ENCODE measurements at places on chromosomes 4 and X. TPM values are rescaled to one million over a fixed set of nuclear protein-coding genes. Genes with fewer than 3 reads are reported as not detected.
A peak's percentile ranks its signal among the peaks of the same experiment; 100 is the strongest.

Gene CENPI
- total RNA-seq, result 0.26 TPM

Gene SSX4
- total RNA-seq, result not detected

Gene SHROOM2
- 9.9 TPM for total RNA-seq

Gene PPP2R2C
- 0.66 TPM for total RNA-seq

Gene INTS6L
- 4.7 TPM for total RNA-seq

Gene ARSD
- total RNA-seq, result 57.1 TPM

Gene SPANXD
- total RNA-seq, result not detected

Gene DCAF4L1
- total RNA-seq, result 0.33 TPM

- no peaks in the 10 kb centered on the region for H3K27me3 ChIP-seq
- DNase-seq, result no peak
- H3K27ac ChIP-seq, result no peak overlapping the region
- H3K4me3 ChIP-seq, result no peak overlapping the region
- no peaks in the 10 kb centered on the region for H3K4me1 ChIP-seq
- no peaks in the 10 kb centered on the region for H3K36me3 ChIP-seq
These were observed 16.0 kb downstream of the GSPT2 start for GRCh38 chrX:51759055-51759839.

GRCh38 chr4:108774809-108775530 lies 12.1 kb upstream of the ETNPPL start:
- H3K36me3 ChIP-seq, result no peaks in the 10 kb centered on the region
- peak; percentile 86 for DNase-seq
- H3K27me3 ChIP-seq, result no peaks in the 10 kb centered on the region
- peak overlapping the region; percentile 39 for H3K27ac ChIP-seq
- peaks cover 8% of the 10 kb centered on the region for H3K4me1 ChIP-seq

GRCh38 chrX:34893741-34894140 lies 48.9 kb upstream of the FAM47B start:
- no peak overlapping the region for H3K4me3 ChIP-seq
- H3K27ac ChIP-seq, result no peak overlapping the region
- H3K36me3 ChIP-seq, result no peaks in the 10 kb centered on the region

GRCh38 chr4:184215709-184216328 lies 1.9 kb downstream of the ENPP6 start:
- no peak overlapping the region for H3K27ac ChIP-seq
- no peak for DNase-seq
- no peaks in the 10 kb centered on the region for H3K36me3 ChIP-seq
- H3K4me1 ChIP-seq, result no peaks in the 10 kb centered on the region
- H3K4me3 ChIP-seq, result no peak overlapping the region

- no peaks in the 10 kb centered on the region for H3K27me3 ChIP-seq
- H3K4me3 ChIP-seq, result no peak overlapping the region
- H3K36me3 ChIP-seq, result no peaks in the 10 kb centered on the region
- H3K27ac ChIP-seq, result no peak overlapping the region
These were observed 168.3 kb downstream of the TMA16 start for GRCh38 chr4:163662768-163663167.

DNA sequence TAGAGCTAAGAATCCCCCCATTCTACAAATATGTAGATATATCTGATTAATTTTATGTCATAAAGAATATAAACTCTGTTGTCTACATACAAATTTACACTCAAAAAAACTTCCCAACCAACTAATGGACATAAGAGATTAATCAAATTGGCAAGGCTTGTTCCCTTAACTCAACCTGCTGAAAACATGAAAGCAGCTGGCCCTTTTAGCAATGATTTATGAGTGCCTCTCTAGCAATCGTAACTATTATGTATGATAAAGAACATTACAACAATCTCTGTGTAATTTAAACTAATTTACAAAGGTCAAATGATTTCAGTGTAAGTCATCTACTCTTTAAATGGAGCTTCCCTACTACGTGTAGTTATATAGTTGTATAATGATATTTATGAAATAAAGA lies 83.1 kb upstream of the FTHL17 start:
- H3K4me1 ChIP-seq, result no peaks in the 10 kb centered on the region
- DNase-seq, result no peak
- H3K27ac ChIP-seq, result no peak overlapping the region
- no peaks in the 10 kb centered on the region for H3K36me3 ChIP-seq
- H3K4me3 ChIP-seq, result no peak overlapping the region

DNA sequence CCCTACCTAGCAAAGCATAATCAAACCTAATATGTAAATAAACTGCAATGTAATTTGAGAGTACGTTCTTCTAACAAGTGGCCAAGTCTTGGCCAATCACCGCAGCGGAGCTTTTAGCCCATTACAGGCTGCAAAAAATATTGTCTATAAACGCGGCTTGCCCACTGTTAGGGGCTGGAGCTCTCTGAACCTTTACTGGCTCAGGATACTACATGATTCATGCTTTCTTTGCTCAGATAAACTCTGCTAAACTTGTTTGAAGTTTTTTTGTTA lies 990 bp upstream of the HADH start:
- peaks cover 41% of the 10 kb centered on the region for H3K4me1 ChIP-seq
- H3K27ac ChIP-seq, result no peak overlapping the region
- no peaks in the 10 kb centered on the region for H3K27me3 ChIP-seq
- no peak overlapping the region for H3K4me3 ChIP-seq
- no peaks in the 10 kb centered on the region for H3K36me3 ChIP-seq

GRCh38 chr4:185039508-185040273 lies 21.4 kb downstream of the HELT start:
- DNase-seq, result peak; percentile 52
- H3K4me1 ChIP-seq, result peaks cover 6% of the 10 kb centered on the region
- H3K27me3 ChIP-seq, result no peaks in the 10 kb centered on the region
- H3K27ac ChIP-seq, result no peak overlapping the region
- H3K4me3 ChIP-seq, result no peak overlapping the region
- no peaks in the 10 kb centered on the region for H3K36me3 ChIP-seq

- no peaks in the 10 kb centered on the region for H3K27me3 ChIP-seq
- H3K36me3 ChIP-seq, result no peaks in the 10 kb centered on the region
- no peak overlapping the region for H3K4me3 ChIP-seq
These were observed 130.1 kb downstream of the MGST2 start for GRCh38 chr4:139795527-139796314.

DNA sequence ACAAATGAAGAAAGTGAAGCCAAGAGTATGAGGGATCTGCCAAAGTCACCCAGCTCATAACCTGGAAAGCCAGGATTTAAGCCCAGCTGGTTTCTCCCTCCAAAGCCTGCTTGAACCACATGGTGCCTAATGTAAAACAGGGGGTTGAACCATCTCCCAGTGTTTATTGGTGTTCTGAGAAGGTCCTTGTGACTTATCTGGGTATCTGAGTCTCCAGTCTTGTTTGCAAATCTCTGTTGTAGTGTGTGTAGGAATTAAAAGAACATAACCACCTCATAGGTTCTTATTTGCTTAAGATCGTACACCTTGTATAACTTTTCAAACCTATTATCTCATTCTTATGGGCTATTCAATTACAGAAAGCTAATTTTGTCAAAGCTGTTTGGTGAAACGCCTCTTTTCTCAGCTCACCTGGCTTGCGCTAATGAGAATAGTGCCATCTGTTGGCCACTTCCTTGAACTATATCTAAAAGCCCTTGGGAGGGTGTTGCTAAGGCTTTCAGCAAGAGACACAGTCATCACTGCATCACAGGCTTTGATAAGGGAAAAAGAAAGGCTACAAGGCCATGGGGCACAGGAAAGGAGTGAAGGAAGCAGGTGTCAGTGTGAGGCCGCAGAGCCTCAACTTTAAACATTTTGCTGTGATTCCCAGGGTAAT lies 34.0 kb downstream of the ETDB start:
- H3K27ac ChIP-seq, result no peak overlapping the region
- H3K4me1 ChIP-seq, result no peaks in the 10 kb centered on the region
- peak; percentile 59 for DNase-seq
- no peaks in the 10 kb centered on the region for H3K27me3 ChIP-seq
- no peaks in the 10 kb centered on the region for H3K36me3 ChIP-seq

DNA sequence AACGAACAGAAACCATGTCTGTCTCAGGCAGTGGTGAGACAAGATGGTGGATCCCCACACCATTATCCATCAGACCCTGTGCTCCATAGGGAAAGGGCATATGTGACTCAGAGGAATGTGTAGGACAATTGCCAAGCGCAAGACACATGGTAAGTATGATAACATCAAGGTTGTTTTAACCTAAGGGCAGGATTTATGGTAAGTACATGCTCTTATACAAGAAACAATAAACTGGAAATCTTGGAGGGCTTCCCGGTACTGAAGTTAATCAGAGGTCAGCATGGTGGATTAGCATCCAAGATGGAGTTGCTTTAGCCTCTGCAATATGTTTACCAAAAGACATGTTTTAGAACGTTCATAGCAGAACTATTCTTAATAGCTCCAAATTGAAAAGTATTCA lies 355.0 kb downstream of the PPP1R2C start:
- H3K4me1 ChIP-seq, result no peaks in the 10 kb centered on the region
- DNase-seq, result no peak
- no peak overlapping the region for H3K4me3 ChIP-seq
- H3K36me3 ChIP-seq, result no peaks in the 10 kb centered on the region
- H3K27me3 ChIP-seq, result no peaks in the 10 kb centered on the region

GRCh38 chr4:182922501-182923284 lies 5.5 kb upstream of the DCTD start:
- peaks cover 23% of the 10 kb centered on the region for H3K4me1 ChIP-seq
- H3K27ac ChIP-seq, result peak overlapping the region; percentile 29
- no peak overlapping the region for H3K4me3 ChIP-seq
- H3K36me3 ChIP-seq, result no peaks in the 10 kb centered on the region
- DNase-seq, result peak; percentile 65

GRCh38 chr4:7417639-7418038 lies 17.1 kb downstream of the PSAPL1 start:
- DNase-seq, result peak; percentile 0
- no peaks in the 10 kb centered on the region for H3K4me1 ChIP-seq
- H3K27me3 ChIP-seq, result no peaks in the 10 kb centered on the region
- no peak overlapping the region for H3K27ac ChIP-seq

GRCh38 chr4:1842993-1843448 lies 12.9 kb downstream of the LETM1 start:
- H3K27me3 ChIP-seq, result no peaks in the 10 kb centered on the region
- H3K4me1 ChIP-seq, result no peaks in the 10 kb centered on the region
- H3K36me3 ChIP-seq, result peaks cover 24% of the 10 kb centered on the region

- H3K4me1 ChIP-seq, result no peaks in the 10 kb centered on the region
- no peak overlapping the region for H3K27ac ChIP-seq
- H3K36me3 ChIP-seq, result no peaks in the 10 kb centered on the region
- DNase-seq, result no peak
These were observed 177.1 kb upstream of the CENPE start for GRCh38 chr4:103375278-103375677.

DNA sequence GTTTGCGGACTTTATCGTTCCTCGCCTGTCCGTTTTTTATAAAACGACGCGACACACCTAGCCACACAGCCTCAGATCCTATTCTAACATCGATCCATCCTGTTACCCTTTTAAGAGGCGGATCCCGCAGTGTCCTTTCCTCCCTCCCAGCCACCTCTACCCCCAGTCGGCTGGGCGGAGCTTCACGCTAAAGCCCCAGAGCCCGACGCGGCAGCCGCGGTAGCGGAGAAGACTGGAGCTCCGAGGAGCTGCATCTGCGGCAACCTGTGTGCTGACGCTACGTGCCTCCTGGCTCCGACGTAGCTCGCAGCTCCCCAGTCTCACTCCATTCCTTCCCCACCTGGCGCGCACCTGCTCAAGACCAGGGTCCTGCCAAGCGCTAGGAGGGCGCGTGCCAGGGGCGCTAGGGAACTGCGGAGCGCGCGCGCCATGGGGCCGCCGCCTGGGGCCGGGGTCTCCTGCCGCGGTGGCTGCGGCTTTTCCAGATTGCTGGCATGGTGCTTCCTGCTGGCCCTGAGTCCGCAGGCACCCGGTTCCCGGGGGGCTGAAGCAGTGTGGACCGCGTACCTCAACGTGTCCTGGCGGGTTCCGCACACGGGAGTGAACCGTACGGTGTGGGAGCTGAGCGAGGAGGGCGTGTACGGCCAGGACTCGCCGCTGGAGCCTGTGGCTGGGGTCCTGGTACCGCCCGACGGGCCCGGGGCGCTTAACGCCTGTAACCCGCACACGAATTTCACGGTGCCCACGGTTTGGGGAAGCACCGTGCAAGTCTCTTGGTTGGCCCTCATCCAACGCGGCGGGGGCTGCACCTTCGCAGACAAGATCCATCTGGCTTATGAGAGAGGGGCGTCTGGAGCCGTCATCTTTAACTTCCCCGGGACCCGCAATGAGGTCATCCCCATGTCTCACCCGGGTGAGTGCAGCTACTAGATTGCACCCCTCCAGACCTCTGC lies at the start of gene RNF128:
Gene RNF128, plus strand, starts transcription at position 217 of the 953 bp plus-strand sequence. Its CDS starts 213 bp downstream, at position 430.
- H3K27ac ChIP-seq, result peak within 1 kb of the TSS; percentile 86
- DNase-seq, result peak; percentile 83
- H3K4me3 ChIP-seq, result peak within 1 kb of the TSS; percentile 23

DNA sequence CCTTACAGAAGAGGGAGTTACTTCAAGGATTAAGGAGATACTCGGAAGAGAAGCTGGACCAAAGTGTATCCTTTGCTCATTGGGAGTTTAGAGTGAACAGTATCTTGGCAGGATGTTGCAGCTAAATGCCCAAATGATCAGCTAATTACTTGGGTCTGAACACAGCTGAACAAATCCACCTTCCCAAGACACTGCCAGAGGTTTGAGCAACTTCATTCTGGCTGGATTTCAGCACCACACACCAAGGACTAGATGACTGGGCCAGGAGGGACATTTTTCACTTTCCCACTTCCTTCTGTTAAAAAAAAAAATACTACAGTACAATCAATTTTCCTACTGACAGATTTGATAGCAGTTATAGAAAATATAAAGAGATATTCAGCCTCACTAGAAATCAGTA lies 324.6 kb downstream of the MID1IP1 start:
- no peak overlapping the region for H3K27ac ChIP-seq
- H3K4me3 ChIP-seq, result no peak overlapping the region
- H3K36me3 ChIP-seq, result no peaks in the 10 kb centered on the region
- H3K4me1 ChIP-seq, result peaks cover 16% of the 10 kb centered on the region

- peak; percentile 35 for DNase-seq
- H3K4me1 ChIP-seq, result peaks cover 37% of the 10 kb centered on the region
- no peaks in the 10 kb centered on the region for H3K36me3 ChIP-seq
- peak overlapping the region; percentile 46 for H3K27ac ChIP-seq
- peak overlapping the region; percentile 94 for H3K4me3 ChIP-seq
These were observed 2.3 kb downstream of the PGRMC2 start for GRCh38 chr4:128285085-128285997.

DNA sequence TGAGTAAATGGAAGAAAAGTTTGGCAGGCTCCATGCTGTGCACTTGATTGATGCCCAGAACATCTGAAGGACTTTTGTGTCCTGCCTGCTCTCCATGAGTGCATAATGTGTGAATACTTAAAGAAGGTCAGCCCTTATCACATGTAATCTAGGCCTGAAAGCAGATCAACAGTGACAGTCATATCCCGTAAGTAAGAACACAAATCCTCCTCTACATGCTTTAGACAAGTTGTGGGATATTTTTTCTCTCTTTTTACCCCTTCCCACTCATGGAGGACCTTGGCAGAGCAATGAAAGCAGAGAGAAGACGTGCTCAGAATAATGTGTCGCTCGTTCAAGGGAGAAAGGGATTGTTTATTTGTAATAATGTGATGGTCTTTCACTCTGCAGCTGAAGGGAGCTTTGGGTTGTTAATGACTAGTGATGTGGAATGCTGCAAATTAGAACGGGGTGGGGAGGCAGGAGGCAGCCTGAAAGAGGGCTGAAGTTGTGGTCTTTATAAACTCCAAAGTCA lies 286.6 kb downstream of the BMPR1B start:
- H3K36me3 ChIP-seq, result no peaks in the 10 kb centered on the region
- H3K27ac ChIP-seq, result no peak overlapping the region
- no peak for DNase-seq
- no peaks in the 10 kb centered on the region for H3K4me1 ChIP-seq
- H3K4me3 ChIP-seq, result no peak overlapping the region
- H3K27me3 ChIP-seq, result no peaks in the 10 kb centered on the region
